Heart left ventricle (tissue), 16 donors: ENCODE measurements at places on chromosomes 5 and 9. TPM values are rescaled to one million over a fixed set of nuclear protein-coding genes. Genes with fewer than 3 reads are reported as not detected.
A peak's percentile ranks its signal among the peaks of the same experiment; 100 is the strongest.

Gene PHF2
- total RNA-seq = 22.4 TPM

DNA sequence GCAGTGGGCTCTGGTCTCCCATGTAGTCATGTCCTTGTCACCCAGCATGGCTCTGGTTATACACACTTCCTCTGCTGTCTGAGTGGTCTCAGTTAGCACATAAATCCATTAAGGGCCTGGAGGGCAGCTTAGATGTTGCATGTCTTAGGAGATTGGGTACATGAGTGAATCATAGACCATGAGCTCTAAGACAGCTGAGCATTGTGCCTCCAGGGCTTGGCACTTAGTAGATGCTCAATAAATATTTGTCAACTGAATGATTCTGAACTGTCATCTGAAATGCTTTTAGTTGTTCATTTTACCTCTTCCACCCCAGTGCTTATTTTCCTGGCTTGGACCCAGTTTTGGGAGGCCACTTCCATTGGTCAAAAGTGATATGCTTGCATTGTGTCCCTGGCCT is 135.6 kb downstream of the BOD1 start:
- no peak for DNase-seq

DNA sequence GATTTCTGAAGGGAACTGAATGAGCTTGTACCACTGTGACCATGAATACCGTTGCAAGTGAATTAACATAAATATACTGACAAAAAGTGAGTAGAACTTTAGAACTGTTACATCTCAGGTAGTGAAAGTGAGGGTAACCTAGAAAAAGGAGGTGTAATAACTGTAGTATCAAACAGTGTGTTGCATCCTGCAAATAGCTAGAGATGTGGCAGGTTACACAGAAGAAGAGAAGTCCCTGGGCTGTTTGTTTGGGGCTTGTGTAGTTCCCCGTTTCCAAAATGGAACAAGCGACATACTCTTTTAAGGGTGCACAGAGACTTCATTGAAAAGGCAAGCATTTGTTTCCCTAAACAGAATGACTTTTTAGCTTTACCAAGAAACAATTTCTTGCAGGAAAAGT is 214.8 kb downstream of the NR3C1 start:
- DNase-seq = no peak

DNA sequence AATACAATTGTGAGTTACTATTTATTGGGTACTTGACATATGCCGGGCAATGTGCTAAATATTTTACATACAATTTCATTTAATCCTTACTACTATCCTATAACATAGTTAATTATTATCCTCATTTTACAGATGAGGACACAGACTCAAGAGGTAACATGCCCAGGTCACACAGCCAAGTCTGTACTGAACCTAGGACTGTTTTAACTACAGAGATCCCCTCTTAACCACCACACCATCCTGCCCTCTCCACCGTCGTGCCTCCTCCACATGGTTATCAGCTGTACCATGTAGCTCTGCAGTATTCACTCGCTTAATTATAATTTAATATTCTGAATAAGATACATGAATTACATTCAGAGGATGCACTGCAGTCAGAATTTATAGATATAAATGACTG is 5.3 kb downstream of the RAB14 start:
- DNase-seq = no peak

DNA sequence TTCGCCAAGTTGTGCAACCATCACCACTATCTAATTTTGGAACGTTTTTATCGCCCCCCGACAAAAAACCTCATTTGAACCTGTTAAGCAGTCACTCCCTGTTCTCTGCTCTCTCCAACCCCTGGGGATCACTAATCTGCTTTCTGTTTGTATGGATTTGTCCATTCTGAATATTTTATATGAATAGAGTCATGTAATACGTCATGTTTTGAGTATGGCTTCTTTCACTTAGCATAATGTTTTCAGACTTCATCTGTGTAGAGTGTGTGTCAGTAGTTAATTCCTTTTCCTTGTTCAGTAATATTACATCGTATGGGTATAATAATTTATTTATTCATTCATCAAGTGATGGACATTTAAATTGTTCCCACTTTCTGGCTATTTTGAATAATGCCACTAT is 232.2 kb downstream of the SMARCA2 start:
- DNase-seq = no peak

DNA sequence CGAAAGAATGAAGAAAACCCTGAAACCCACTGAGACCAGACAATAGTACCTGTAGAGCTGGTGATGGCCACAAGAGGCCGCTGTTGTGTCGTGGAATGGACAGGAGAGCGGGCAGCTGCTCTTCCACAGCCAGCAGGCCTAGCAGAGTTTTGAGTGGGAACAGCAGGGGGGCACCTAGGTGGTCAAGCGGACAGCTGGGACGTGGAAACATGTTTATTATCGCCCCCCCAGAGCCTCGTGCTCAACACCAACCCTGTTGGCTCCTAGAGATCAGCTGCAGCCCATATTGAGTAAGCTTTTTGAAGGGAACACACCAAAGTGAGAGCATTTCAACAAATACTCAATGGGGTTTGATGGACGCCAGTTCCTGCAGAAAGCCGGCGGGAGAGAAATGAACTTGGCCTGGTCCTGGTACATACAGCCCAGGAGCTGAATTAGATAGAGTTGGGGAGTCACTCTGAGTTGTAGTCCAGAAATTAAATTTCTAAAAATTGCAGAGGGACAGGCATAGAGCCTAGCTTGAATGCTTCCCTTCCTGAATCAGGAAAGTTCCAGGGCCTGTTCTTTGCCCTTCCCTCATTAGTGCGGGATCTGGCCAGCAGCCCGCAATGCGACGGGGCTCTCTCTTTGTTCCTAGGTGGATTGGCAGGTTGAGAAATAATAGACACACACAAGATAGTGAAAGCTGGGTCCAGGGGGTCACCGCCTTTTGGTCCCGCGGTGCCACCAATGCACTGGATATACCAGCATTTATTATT is 33.8 kb downstream of the MFAP3 start:
- peak; percentile 86 for DNase-seq

Gene GABRB2
- not detected for total RNA-seq

GRCh38 chr5:129631961-129632360 is 115.9 kb upstream of the MINAR2 start:
- DNase-seq = no peak

GRCh38 chr5:103942587-103943186 is 380.1 kb upstream of the NUDT12 start:
- DNase-seq = no peak

DNA sequence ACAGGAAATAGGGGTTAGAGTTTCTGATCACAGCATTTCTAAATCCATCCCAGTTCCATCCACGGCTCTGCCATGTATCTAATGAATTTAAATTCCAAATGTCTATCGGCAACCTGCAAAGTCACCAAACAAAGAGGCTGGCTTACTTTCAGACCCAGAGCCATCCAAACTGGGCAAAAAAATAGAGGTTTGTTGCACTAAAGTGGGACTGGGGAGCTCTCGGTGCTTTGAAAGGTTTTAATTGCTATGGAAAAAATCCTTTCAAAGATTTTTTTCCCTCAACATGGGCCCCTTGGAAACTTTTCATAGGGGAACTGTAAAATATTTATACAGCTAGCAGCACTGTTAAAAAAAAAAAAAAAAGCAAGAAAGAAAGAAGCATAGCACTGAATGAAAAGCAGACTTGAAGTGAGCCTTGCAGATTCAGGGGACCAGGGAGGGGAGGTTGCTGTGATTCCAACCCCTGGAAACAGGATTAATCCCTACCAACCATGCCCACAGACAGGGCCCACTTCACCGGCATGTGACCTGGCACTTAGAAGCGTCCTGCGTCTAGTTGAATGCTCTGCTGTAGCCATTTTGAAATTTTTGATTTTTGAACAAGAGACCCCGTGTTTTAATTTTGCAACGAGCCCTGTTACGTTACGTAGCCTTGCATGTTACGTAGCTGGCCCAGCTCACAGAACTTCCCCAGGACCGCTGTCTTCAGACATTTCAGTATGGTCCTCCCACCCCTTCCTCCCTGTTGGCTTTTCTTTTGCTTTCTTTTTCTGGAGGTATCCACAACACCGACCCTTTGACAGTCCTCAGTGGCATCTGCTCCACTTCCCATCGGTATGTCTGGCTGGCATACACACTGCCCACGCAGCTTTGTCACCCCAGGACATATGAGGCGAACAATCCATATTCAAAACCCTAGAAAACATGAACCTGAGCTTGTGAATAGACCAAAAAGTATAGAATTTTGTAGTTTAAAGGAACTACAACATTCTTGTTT is 105.3 kb upstream of the NFIB start:
- no peak for DNase-seq

Gene SPATA31D4
- not detected for total RNA-seq

GRCh38 chr5:127556609-127557334 is 39.3 kb downstream of the PRRC1 start:
- DNase-seq = no peak

Gene ADCY2
- total RNA-seq = 0.13 TPM

Gene ZNF454
- total RNA-seq = 2.4 TPM

- no peak for DNase-seq
These were observed 676 bp upstream of the OCLN start for GRCh38 chr5:69491838-69492390.

GRCh38 chr5:101969742-101970141 is 326.3 kb downstream of the SLCO4C1 start:
- no peak for DNase-seq

DNA sequence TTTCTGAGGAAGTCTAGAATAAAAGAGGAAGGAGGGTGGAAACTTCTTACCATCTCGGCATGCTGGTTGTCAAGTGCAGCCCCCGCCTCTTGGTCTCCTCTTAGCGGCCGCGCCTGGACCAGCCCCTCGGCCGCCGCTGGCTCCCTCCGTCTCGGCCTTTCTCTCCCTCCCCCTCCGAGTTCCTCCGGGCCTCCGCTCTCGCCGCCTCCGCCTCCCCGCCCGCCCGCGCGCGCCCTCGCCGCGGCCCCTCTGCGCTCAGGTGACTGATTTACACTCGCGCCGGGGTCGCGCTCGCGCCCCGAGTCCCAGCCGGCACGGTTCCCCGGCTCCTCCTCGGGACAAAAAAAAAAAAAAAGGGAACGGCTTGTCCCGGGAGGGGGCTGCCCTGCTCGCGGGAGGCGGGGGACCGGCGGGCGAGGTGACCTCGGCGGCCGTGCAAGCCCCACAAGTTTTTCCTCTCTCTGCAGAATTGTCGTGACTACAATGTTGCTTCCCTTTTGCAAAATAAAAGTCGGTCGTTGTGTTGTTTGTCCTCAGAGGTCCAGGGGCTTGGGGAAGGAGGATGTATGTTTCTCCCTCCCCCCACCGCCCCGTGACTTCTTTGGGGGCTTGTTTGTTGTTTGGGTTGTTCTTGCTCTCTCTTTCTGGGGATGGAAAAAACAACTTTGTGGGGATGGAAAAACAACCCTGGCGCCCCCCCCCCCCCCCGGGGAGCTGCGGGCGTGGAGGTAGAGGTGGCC is at the start of gene BNC2:
TSS of gene BNC2 (minus strand) at position 75 of the 740 bp plus-strand sequence. CDS start at position 53, 22 bp downstream.
- DNase-seq = peak; percentile 44
